ENCODE measurements at places on chromosomes 12 and 14.

DNA sequence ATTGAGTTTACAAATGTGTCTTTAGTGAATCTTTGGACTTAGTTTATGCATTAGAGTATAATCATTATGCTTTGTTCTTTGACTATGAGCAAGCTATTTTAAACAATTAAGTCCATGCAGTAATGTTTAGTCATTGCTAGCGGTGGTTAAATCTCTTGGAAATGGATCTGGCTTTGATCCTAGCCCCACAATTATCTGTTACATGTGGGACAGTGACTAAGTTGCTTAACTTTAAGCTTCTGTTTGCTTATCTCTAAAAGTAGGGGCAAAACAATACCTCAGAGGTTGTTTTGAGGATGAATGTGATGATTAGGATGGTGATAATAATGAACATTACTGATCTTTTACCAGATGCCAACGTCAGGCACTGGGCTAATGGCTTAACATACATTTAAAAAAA lies 124.2 kb downstream of the NPAS3 start:
- DNase-seq = peak; percentile 9

DNA sequence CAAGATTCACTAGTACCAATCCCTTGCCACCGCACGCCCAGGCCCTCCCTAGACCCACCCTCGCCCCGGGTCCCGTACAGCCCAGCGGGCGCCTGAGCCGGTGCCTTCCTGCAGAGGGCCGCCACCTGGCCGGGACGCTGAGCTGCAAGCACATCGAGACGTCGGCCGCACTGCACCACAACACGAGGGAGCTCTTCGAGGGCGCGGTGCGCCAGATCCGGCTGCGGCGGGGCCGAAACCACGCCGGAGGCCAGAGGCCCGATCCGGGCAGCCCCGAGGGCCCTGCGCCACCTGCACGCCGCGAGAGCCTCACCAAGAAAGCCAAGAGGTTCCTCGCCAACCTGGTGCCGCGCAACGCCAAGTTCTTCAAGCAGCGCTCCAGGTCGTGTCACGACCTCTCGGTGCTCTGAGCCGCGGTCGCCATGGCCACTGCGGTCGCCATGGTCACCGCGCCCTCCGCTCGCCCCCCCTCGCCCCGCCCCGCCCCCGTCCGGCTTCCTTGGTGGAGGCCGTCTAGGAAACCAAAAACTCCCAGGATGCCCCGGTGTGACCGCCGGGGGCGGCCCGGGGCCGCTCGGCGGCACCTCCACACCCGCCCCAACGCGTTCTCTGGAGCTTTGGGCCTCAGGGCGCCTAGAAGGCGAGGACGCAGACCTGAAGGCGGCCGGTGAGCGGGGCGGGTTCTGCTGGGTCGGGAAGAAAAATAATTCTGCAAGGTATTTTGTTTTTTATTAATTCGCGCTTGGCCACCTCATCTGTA lies 3.7 kb downstream of the REM2 start:
- DNase-seq = peak; percentile 59

GRCh38 chr12:49375406-49375805 lies 8.1 kb downstream of the SPATS2 start:
- no peak for DNase-seq

DNA sequence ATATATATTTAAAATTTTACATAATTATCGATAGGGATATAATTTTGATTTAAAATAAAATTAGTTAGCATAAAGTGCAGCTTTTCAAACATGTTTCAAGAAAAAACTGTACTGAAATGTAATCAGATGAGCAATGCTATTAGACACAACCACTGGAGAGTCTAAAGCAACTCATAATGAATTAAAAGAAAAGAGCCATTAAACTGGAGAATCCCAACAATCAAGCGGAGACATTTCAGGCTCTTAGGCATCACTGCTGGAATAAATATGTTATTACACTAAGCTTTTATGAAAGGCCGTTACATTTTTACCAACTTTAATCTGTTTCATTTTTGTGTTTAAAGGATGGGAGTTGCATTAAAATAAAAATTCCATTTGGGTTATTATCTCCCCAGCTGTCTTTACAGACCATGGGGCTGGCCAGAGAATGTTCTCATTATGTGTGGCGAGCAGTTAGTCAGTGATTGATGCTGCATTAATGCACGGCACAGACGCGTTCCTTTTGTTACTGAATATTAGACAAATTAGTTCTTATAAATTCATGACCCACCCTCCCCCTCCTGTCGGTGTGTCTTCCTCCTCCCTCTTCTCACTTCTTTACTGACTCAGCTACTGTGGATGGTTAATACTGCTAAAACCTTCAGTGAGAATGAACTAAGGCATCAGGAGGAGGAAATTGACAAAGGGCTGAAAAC lies 156.8 kb downstream of the PDZRN4 start:
- no peak for DNase-seq

- DNase-seq = no peak
Measured at GRCh38 chr12:61362037-61362436, 898.2 kb upstream of the USP15 start.

- DNase-seq = peak; percentile 28
Measured at GRCh38 chr12:101962486-101962885, 85.1 kb downstream of the DRAM1 start.

DNA sequence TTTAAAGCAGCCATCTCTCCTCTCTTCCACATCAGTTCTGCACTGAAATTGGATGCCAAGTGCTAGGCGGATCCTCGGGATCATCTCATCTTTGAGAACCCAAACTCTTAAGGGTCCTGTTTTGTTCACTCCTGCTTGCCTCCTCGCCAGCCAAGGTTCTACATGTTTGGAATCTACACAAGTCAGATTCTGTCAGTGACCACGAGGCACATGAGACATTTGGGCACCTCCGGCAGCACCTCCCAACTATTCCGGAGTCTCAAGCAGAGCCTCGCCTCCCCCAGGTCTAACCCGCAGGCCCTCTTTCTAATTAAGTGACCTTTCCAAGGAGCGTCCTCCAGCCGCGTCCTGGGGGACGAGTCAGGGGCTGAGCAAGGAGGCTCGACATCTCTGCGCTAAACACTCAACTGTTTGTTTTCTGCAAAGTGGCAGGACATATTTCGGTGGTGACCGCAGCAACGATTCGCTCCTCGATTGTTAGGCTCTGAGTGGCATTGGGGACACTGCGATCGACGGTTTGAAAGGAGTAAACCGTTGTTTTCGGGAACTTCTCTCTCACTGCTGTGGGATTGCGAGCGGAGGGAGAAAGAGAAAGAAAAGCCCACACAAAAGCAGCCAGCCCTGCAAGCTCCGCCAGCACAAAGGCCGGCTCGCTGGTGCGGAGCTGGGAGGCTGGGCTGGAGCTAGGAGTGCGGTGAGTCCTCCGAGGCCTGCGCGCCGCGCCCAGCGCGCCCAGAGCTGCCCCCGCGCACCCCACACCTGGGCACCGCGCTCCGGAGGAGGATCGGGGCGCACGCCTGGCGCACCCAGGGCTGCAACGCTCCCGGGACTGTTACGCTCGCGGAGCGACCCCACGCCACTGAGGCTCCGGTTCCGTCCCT lies 640 bp downstream of the ARMH4 start:
- peak; percentile 27 for DNase-seq

GRCh38 chr12:120267736-120268135 lies 2.2 kb upstream of the PXN start:
- no peak for DNase-seq

- no peak for DNase-seq
Measured at GRCh38 chr12:81208187-81208911, 130.5 kb downstream of the ACSS3 start.

GRCh38 chr12:113230315-113231234 lies 9.3 kb downstream of the TPCN1 start:
- no peak for DNase-seq

GRCh38 chr12:42969355-42969754 lies 379.8 kb upstream of the PRICKLE1 start:
- DNase-seq = no peak

DNA sequence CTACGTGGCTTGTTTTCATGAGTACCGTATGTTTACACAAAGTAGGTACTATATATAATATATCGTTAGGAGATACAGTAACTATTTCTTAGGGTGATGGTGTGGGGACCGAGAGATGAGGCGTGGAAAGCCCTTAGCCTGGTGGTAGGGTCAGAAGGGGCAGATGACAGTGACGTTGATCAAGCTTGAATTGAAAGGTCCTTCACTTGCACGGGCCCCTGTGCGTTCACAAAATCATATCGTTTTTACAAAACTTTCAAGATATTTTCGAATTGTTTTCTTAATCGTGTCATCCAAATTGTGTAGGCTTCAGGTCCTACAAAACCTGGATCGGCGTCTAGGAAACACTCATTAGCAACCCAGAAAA lies 881 bp upstream of the SOS2 start:
- no peak for DNase-seq
